NCI-H510A treated with DMSO at 0.1 percent for 48 hours (cell line): ENCODE measurements at places on chromosomes 5 and 9.
A peak's percentile ranks its signal among the peaks of the same experiment; 100 is the strongest.

GRCh38 chr9:91837981-91838731 lies 111.9 kb downstream of the ROR2 start:
- peak; percentile 67 for DNase-seq

DNA sequence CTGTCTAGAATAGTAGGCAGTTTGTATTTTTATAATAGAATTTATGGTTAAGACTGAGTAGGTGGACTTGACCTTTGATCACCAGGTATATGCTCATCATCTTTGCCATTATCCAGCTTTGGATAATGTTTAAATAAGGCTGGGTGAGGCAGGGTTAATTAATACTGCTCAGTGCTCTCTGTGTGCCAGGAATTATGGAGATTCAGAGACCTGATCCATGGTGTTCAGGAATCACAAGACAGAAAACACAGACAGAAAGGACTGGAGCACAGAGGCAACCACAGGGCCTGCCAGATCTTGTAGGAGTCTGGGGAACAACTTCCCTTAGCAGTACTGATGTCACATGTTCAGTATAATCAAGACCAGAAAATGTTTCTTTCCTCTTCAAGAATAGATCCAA lies 186.3 kb upstream of the ADCY2 start:
- DNase-seq, result no peak

GRCh38 chr9:99264070-99264680 lies 42.1 kb downstream of the SEC61B start:
- no peak for DNase-seq

GRCh38 chr5:136249678-136250266 lies 56.8 kb upstream of the SMIM32 start:
- peak; percentile 27 for DNase-seq

GRCh38 chr5:10538789-10539686 lies 24.8 kb upstream of the ANKRD33B start:
- no peak for DNase-seq

GRCh38 chr9:34372467-34373011 lies 4.2 kb downstream of the MYORG start:
- DNase-seq, result no peak

GRCh38 chr9:131012396-131012917 lies 3.5 kb downstream of the LAMC3 start:
- DNase-seq, result no peak

DNA sequence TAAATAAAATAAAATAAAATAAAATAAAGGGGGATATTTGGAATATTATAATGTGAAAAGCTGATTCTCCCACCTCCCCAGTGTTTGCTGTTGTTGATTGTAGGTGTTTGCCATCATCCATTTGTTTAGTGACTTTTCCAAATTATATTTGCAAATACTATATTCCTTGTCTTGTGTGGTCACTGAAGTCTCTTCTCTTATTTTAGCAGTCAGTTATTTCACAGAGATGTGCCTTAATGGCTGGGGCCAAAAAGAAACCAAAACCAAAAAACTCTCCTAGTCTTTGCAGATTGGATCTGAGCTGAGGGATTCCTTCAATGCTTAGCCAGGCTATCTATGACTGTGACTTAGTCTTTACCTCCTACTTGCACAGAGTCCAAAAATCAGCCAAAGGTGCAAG lies 70.9 kb upstream of the ZNF169 start:
- no peak for DNase-seq

GRCh38 chr5:140109759-140110645 lies 3.9 kb upstream of the PURA start:
- DNase-seq, result no peak

DNA sequence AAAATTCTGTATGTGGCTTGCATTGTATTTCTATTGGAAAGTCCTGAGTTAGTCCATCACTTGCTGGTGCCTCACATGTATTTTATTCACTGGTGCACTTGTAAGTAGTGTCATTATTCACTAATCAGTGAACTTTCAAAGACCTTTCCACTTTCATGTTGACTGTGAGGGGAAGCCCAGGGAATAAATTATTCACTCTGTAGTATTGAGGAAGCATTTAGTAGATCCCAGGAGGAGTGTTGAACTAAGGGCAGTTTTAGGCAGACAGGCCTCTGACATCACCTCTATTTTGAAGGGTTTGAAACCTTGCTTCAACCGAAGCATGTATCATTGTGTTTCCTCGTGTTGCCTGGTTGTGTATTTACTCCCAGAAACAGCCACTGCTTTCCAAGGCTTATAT lies 705.4 kb upstream of the RIOK2 start:
- no peak for DNase-seq

DNA sequence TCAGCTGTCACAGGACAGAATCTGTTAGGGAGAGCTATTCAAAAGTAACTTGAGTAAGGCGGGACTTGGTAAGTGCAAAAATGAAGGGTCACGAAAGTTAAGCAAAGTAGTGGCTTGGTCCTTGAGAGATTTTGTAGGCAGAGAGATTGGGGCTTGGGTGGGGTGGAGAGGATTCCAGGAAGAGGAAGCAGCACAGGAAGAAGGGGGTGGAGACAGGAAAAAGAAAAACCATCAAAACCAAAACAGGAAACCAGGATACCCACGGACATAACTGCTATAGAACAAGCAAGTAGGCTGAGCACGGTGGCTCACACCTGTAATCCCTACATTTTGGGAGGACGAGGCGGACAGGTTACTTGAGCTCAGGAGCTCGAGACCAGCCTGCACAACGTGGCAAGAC lies 3.7 kb downstream of the ROPN1L start:
- DNase-seq, result no peak

DNA sequence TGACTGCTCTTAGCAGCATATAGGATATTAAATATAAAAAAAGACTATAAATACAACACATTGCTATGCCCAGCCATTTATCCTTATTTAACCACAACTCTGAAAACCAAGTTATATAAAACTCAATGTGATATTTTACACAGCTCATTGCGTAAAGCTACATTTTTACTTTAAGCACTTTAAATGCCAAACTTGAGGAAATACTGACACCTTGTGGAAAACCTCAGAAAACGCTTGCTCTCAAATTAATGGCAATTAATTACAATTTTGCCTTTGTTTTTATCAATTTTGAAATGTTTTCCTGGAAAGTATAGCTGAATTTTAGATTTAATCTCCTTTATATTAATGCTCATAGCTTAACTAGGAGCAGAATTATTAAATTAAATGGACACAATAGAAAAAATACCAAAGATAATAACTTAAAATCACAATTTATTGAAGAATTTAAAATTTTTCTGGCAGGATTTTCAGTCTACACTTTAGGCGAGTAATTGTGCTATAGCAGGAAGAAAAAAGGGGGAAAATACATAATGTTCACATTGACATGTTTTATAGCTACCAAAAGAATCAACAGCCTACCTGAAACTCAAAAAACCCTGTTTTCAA lies 25.2 kb upstream of the PLAC8L1 start:
- peak; percentile 7 for DNase-seq

DNA sequence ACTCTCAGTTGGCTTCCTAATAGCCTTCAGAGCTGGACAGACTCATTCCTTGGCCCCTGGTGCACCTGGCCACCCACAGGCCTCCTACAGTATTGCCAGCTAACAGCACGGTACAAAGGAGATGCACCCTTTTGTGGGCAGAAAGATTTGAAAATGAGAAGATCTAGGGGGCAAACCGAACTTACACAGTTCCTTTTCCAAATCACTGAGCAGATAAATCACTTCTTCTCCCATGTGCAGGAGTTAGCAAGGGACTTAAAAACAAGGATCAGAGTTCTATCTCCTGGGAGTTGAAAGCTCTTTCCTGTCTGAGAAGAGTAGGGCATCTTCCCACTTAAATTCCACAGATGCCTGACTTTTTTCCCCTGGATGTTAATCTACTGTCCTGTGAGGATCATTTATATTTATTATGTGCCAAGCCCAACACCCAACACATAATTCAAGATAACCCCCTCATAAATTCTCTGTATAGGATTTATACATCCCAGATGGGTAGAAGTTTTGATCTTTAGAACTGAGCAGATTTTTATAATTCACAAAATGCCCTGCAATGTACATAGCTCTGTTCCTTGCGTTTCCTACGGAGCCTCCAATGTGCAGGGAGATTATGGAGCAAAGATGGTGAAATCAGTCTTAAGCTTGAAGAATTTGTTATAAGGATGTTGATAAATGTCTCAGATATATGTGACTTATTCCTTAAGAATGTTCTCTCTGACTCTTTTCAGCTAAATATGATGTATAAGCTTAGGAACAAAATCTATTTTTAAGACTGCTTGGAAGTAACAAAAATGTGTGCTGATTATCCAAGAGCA lies 207.2 kb upstream of the DAPK1 start:
- no peak for DNase-seq

DNA sequence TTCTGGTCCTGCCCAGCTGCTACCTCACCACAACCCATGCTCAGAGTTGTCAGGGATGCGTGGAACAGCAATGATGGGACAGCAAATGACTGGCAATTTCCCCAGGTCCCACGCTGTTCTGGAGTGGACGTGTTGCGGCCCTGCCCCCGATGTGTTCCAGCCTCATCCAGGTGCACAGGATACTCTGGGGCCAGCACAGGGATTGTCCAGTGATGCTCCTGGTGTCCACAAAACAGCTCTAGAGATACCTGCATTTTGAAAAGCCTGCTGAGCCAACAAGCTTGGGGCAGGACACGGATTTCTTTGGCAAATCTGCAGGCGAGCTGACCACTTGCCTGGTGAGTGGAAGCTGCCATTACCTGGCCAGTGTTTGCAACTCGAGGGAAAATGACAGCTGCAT lies 88.7 kb downstream of the ANKRD33B start:
- DNase-seq, result no peak

DNA sequence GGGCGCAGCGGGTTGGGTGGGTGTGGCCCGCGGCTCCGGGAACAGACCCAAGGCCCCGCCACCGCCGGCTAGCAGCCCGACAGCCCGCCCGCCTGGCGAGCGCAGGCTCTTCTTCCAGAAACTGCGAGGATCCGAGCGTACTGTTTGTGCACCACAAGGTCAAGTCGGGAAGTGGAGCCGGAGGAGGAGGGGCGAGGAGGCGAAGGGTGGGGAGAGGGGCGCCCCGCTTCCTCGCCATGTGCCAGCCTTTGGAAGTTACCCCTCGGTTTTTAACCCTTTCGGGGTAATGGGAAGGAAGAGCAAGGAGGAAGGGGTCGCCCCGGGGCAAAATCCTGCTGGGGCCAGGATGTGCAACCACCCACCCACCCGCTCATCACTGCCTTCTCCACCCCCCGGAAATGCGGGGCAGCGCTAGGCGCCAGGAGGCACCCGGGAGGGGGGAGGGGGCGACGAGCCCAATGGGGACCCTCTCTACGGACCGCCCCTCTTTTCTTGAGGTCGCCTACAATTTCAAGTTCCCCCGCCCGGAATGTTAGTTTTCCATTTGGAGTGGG lies 1.1 kb upstream of the JADE2 start:
- DNase-seq, result peak; percentile 84

GRCh38 chr9:93949694-93950449 lies 5.3 kb downstream of the BARX1 start:
- DNase-seq, result no peak

- no peak for DNase-seq
Measured at GRCh38 chr9:81964218-81965171, 21.2 kb downstream of the SPATA31D3 start.

GRCh38 chr5:77719666-77720363 lies 56.3 kb downstream of the TBCA start:
- no peak for DNase-seq

- no peak for DNase-seq
Measured at GRCh38 chr5:54517174-54517511, 416 bp upstream of the SNX18 start.

- DNase-seq, result no peak
Measured at GRCh38 chr5:160846642-160847041, 5.4 kb downstream of the ATP10B start.

GRCh38 chr5:607541-608428 lies 4.4 kb upstream of the CEP72 start:
- no peak for DNase-seq

DNA sequence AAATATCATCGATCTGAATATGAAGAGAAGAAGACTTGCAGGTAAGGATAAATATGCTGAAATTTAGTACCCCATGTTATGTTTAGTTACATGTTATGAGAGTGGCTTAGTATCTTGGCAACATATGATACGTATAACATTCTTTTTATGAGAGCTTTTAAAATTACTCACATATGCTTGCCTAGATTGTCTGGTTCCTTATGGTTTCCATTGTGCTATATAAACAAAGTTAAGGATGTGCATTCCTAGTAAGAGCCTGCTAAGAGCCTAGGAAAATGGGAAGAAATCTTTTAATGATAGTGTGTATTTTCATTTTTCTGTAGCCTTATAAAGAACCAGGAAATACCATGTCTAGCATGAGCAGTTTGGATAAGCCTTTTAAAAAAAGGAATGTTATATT lies 112.0 kb upstream of the KCNN2 start:
- DNase-seq, result no peak

GRCh38 chr9:81145331-81145963 lies 543.9 kb downstream of the TLE1 start:
- DNase-seq, result no peak

DNA sequence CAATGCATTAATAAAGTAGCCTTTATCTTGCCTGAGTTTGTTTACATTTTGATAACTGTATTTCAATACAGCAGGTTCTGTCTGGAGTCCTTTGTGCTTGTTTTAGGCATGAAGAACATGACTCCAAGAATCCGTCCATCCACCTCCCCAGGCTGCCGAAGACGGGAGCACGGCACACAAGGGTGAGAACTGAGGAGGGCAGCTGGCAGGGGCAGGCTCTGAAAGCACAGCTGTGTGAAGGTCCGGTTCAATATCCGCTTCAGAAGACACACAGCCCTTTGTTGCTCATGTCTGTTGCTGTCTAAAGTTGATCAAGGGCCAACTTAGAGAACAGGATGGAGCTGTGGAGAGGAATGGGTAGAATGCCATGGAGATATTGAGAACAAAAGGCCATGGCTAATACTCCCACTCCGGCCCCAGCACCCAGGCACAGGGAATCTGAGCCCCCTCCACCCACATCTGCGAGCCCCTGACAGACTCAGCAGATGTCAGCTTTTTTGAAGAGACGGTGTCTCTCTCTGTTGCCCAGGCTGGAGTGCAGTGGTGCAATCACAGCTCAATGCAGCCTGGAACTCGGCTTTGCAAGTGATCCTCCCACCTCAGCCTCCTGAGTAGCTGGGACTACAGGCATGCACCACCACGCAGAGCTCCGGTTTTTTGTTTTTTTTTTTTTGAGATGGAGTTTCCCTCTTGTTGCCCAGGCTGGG lies 58.5 kb upstream of the GNE start:
- no peak for DNase-seq

- no peak for DNase-seq
Measured at GRCh38 chr5:148956477-148957385, 106.1 kb downstream of the SH3TC2 start.

DNA sequence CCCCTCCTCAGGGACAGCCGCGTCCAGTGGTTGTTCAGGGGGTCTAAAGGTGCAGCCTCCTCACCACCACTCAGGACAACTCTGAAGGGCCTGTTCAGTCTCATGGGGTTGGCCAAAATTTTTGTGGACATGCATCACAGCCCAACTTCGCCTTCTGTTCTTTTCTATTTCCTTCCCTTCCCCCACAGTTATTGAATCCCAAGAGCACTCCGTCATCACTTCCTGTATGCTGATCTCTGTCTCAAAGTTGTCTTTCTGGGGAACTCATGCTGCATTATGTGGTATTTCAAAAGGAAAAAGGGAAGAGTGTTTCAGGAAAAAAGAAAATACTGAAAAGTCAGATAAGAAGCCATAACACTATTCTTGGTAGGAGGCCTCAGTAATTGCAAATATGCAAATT lies 355.4 kb downstream of the CAAP1 start:
- no peak for DNase-seq

GRCh38 chr5:157486861-157487260 lies 26.8 kb downstream of the NIPAL4 start:
- DNase-seq, result no peak

GRCh38 chr9:76725885-76726284 lies 38.4 kb upstream of the PCA3 start:
- DNase-seq, result peak; percentile 74

- DNase-seq, result no peak
Measured at GRCh38 chr5:112059579-112060135, 302.7 kb upstream of the NREP start.
